ENCODE measurements at places on chromosomes 1 and 21. TPM values are rescaled to one million over a fixed set of nuclear protein-coding genes. Genes with fewer than 3 reads are reported as not detected.

DNA sequence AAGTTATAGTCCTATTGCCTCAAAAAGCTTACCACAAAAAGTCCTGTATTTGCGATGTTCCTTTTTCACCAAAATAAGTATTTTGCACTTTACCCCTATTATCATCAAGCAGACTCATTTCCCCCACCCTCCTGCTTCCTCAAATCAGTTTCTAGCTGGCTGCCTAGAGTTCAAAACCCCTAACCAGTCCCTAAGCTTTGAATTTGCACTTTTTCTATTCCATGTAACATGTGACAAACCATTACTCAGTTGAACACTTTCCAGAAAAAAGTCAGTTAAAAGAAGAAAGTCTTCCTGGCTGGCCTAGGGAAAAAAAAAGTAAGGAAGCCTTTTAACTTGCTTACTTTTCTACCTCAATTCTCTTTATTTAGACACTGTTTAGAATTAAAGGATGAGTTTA lies 8.2 kb downstream of the CEP170 start:
- H3K4me3 ChIP-seq: no peak overlapping the region
- H3K27me3 ChIP-seq: no peaks in the 10 kb centered on the region
- H3K4me1 ChIP-seq: no peaks in the 10 kb centered on the region
- DNase-seq: no peak

Gene LRRC71
- 0.19 TPM for polyA plus RNA-seq

Gene ADORA3
- polyA plus RNA-seq: not detected

DNA sequence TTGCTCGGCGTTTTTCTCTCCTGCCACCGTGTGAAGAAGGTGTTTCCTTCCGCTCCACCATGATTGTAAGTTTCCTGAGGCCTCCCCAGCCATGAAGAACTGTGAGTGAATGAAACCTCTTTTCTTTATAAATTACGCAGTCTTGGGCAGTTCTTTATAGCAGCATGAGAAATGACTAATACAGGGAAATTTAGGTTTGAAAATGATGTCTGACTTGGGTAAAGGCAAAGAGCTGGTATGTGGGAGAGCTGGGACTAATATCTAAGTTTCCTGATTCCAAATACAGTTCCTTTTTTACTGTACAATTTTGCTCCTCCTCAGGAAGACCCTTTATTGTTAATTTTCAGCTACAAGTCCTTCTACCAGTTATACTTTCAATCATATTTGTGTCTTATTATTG lies 16.7 kb upstream of the ADAMTS5 start:
- no peaks in the 10 kb centered on the region for H3K4me1 ChIP-seq
- H3K36me3 ChIP-seq: no peaks in the 10 kb centered on the region
- no peaks in the 10 kb centered on the region for H3K27me3 ChIP-seq
- H3K4me3 ChIP-seq: no peak overlapping the region
- no peak for DNase-seq

Gene OR2T34
- not detected for polyA plus RNA-seq

GRCh38 chr1:162922201-162922600 lies 61.2 kb upstream of the CCDC190 start:
- no peak overlapping the region for H3K27ac ChIP-seq
- peaks cover 17% of the 10 kb centered on the region for H3K27me3 ChIP-seq
- no peak for DNase-seq
- H3K4me3 ChIP-seq: no peak overlapping the region

Gene HFM1
- 2.8 TPM for polyA plus RNA-seq

Gene SHISAL2A
- not detected for polyA plus RNA-seq

DNA sequence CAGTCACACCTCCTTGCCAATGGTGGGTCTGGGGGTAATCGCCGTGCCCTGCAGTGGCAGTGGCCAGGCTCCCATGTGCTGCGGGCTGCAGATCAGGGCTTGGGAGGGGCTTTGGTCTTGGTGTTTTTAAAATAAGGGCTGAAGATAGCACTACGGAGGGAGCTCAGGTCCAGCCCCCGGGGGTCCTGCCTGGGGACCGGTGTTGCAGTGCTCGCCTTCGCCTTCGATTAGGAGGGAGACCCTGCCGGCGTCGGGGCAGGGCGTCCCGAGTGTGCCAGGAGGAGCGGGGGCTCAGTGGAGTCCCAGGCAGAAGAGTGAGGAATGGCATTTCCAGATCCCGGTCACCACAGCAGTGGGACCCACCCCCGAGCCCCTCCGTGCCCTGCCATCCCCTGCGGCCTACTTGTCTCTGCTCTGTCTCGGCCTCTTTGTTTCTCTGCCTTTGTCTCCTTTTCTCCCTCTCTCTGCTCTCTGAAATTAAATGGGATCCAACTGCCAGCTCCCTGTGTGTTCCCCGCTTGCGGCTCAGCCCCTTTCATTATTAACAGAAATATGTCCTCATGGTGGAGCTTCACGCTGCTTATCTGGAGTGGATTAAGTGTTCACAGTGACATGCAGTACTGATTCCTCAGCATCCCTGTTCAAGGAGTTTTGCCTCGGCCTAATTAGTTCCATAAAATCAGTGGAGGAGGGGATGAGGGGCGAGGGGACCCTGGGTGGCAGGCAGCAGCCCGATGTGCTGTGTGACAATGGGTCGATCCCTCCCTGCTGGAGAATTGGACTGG lies 44.4 kb downstream of the DMRTB1 start:
- no peak for DNase-seq
- no peak overlapping the region for H3K27ac ChIP-seq
- H3K4me3 ChIP-seq: no peak overlapping the region
- peaks cover 84% of the 10 kb centered on the region for H3K27me3 ChIP-seq
- peaks cover 16% of the 10 kb centered on the region for H3K4me1 ChIP-seq
- H3K36me3 ChIP-seq: no peaks in the 10 kb centered on the region

Gene ARHGAP29
- not detected for polyA plus RNA-seq

- no peaks in the 10 kb centered on the region for H3K27me3 ChIP-seq
- H3K4me1 ChIP-seq: no peaks in the 10 kb centered on the region
- no peak overlapping the region for H3K27ac ChIP-seq
- DNase-seq: no peak
- no peaks in the 10 kb centered on the region for H3K36me3 ChIP-seq
Measured at GRCh38 chr1:218588540-218589172, 243.5 kb downstream of the TGFB2 start.

Gene DNALI1
- 1.5 TPM for polyA plus RNA-seq

Gene UTP11
- polyA plus RNA-seq: 253 TPM

DNA sequence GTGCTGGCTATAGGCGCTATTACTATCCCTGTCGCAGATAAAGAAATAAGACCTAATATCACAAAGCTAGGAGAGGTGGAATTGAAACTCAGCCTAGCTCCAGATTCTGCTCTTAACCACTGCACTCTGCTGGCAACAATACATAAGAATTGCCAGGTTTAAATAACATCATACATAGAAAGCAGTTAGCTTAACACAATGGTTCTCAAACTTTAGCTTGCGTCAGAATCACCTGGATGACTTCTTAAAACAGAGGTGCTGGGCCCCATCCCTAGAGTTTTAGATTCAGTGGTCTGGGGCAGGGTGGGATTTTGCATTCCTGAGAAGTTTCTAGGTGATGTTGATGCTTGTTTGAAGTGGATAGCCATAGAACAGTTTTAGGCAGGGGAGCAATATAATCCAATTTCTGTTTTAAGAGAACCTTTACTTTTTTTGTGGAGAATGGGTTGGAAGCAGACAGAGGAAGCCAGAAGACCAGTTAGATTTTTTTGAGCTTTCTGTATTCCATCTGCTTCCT lies 1.1 kb upstream of the POMGNT1 start:
- H3K27me3 ChIP-seq: no peaks in the 10 kb centered on the region
- peak overlapping the region; percentile 55 for H3K27ac ChIP-seq
- peak; percentile 17 for DNase-seq
- H3K36me3 ChIP-seq: peaks cover 26% of the 10 kb centered on the region
- peaks cover 27% of the 10 kb centered on the region for H3K4me1 ChIP-seq

DNA sequence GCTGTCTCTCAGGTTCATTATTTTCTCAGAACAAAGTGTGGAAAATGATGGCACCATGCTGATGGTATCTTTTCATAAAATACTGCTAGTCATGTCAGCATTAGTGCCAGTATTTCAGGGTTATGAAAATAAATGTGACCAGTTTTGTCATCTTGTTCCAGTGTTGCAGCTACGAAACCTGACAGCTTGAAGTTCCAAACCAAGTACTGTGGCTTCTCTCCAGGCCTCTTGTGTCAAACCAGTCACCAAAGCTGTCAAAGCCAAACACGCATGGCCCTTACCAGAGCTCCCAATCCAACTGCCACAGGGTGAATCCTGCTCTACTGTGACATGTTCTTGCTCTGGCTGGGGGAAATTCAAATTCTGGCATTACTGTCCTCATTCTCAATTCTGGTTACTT lies 20.7 kb upstream of the EXO1 start:
- H3K27me3 ChIP-seq: no peaks in the 10 kb centered on the region
- H3K4me1 ChIP-seq: peaks cover 12% of the 10 kb centered on the region
- no peaks in the 10 kb centered on the region for H3K36me3 ChIP-seq
- H3K27ac ChIP-seq: no peak overlapping the region
- no peak for DNase-seq

- no peak overlapping the region for H3K27ac ChIP-seq
- no peaks in the 10 kb centered on the region for H3K27me3 ChIP-seq
- H3K4me3 ChIP-seq: no peak overlapping the region
- DNase-seq: no peak
Measured at GRCh38 chr1:14955976-14956375, 197.6 kb upstream of the TMEM51 start.

Gene LCE1E
- polyA plus RNA-seq: not detected

Gene CHI3L2
- 0.22 TPM for polyA plus RNA-seq

DNA sequence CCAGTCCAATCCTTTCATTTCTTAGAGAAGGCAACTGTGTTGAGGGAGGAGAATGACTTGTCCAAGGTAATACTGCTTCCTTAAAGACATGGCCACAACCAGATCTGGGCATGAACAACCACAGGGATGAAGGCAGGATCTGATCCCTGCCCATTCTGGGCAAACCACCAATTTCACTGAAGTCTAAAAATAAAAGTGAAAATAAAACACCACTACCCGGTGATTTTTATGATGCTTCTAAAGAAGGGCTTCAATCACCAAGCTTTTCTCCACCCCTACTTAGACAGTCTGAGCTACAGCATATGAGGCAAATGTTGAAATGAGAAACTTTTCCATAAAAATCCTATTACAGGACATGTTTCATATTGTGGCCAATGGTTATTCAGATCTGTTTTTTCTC lies 133.0 kb downstream of the PTPN14 start:
- no peaks in the 10 kb centered on the region for H3K4me1 ChIP-seq
- H3K27ac ChIP-seq: no peak overlapping the region
- DNase-seq: no peak
- no peaks in the 10 kb centered on the region for H3K36me3 ChIP-seq
- peaks cover 2% of the 10 kb centered on the region for H3K27me3 ChIP-seq

GRCh38 chr1:162062542-162063015 lies 6.9 kb upstream of the NOS1AP start:
- H3K36me3 ChIP-seq: no peaks in the 10 kb centered on the region
- no peaks in the 10 kb centered on the region for H3K4me1 ChIP-seq
- peaks cover 7% of the 10 kb centered on the region for H3K27me3 ChIP-seq

Gene ADAMTSL4
- polyA plus RNA-seq: 137 TPM

Gene C1orf226
- polyA plus RNA-seq: 0.56 TPM

Gene FBLIM1
- not detected for polyA plus RNA-seq

Gene CFAP126
- polyA plus RNA-seq: not detected

GRCh38 chr1:25037174-25038074 lies 107.3 kb upstream of the RUNX3 start:
- H3K36me3 ChIP-seq: no peaks in the 10 kb centered on the region
- peaks cover 7% of the 10 kb centered on the region for H3K4me1 ChIP-seq
- H3K27me3 ChIP-seq: peaks cover 3% of the 10 kb centered on the region
- no peak overlapping the region for H3K4me3 ChIP-seq
- no peak overlapping the region for H3K27ac ChIP-seq
- peak; percentile 79 for DNase-seq

Gene RGS13
- polyA plus RNA-seq: not detected

Gene CA6
- polyA plus RNA-seq: not detected

GRCh38 chr1:153842006-153842471 lies 66.8 kb downstream of the SLC27A3 start:
- H3K36me3 ChIP-seq: peaks cover 2% of the 10 kb centered on the region
- no peak overlapping the region for H3K27ac ChIP-seq
- H3K27me3 ChIP-seq: no peaks in the 10 kb centered on the region
- DNase-seq: no peak

DNA sequence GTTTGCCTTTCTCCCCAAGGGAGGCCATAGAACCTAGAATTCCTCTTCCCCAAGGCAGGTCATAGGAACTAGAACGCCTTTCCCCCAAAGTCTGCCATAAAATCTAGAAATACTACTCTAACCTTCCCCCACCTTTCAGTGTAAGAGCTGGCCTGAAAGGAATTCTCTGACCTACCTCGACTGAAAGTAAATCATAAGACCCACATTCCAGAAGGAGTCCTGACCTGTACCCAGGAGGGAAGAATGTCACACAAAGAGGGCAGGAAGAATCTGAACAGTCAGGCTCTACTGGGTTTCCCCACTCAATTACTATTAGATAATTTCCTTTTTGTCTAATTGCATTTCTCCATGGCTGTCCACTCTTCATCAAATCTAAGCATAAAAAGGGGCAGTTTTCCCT lies 5.7 kb upstream of the ATG4C start:
- H3K36me3 ChIP-seq: no peaks in the 10 kb centered on the region
- H3K4me3 ChIP-seq: no peak overlapping the region
- peaks cover 12% of the 10 kb centered on the region for H3K4me1 ChIP-seq
- no peak overlapping the region for H3K27ac ChIP-seq

Gene PRDX1
- polyA plus RNA-seq: 1,274 TPM

GRCh38 chr1:179867493-179868330 lies 9.9 kb downstream of the TOR1AIP2 start:
- peaks cover 92% of the 10 kb centered on the region for H3K36me3 ChIP-seq
- H3K4me1 ChIP-seq: no peaks in the 10 kb centered on the region
- no peaks in the 10 kb centered on the region for H3K27me3 ChIP-seq
- H3K4me3 ChIP-seq: no peak overlapping the region
- no peak overlapping the region for H3K27ac ChIP-seq

Gene MYOM3
- not detected for polyA plus RNA-seq

Gene DNAH14
- 129 TPM for polyA plus RNA-seq

Data from K562 (cell line).